ENCODE measurements at places on chromosomes 1 and 21.
A peak's percentile ranks its signal among the peaks of the same experiment; 100 is the strongest.

DNA sequence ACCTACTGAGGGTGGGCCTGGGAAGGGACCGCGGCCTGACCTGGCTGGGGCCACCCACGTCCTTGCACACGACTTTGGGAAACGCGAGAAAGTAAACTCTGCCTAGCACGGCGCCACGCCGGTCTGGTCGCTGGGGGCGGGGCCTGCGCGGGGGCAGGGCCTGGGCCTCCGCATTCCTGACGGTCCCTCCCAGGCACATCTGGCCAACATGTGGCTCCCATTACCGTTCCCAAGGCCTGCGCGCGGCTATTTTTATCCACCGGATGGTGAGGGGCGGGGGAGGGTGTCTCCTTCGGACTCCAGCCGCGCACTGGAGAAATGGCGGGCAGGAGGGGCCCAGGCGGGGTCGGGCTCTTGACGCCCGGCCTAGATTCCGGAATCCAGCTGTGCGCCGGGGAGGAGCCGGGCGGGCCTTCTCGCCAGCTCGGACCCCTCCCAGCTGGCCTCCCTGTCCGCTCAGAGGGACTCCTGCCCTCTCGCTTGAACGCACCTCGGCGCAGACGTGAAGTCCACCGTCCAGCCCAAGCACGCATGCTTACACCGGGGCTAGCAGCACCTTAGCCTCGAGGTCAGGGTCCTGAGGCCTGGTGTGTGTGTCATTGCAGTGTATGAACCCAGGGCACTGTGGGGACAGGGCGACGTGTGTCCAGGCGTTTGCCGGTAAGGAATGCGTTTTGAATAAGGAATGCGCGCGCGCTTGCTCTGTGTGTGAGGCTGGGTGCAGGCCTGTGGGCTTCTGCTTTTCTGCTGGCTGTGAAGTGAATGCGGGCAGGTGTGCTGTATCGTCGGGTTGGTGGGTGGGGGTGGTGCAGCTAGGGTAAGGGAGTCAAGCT is 2.1 kb downstream of the EVA1B start:
- DNase-seq, result no peak

DNA sequence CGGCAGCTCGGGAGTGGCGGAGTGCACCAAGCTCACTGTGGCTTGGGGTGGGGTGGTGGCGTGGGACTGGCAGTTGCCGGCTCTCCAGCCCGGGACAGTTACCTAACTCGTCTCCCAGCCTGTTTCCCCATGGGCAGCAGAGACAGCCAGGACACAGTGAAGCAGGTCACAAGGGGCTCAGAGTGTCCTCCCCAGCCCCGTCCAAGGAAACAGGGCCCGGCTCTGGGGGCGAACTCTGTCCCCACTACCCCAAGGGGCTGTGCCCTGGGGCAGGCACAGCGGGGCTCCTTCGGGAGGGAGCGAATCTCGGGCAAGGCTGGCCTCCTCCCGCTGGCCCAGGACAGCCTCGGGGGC is 759 bp downstream of the GPR157 start:
- no peak for DNase-seq

- peak; percentile 33 for DNase-seq
Observed at GRCh38 chr1:207672522-207673130, 27.7 kb downstream of the CR1L start.

- DNase-seq, result no peak
Observed at GRCh38 chr1:211332830-211333229, 6.2 kb downstream of the TRAF5 start.

DNA sequence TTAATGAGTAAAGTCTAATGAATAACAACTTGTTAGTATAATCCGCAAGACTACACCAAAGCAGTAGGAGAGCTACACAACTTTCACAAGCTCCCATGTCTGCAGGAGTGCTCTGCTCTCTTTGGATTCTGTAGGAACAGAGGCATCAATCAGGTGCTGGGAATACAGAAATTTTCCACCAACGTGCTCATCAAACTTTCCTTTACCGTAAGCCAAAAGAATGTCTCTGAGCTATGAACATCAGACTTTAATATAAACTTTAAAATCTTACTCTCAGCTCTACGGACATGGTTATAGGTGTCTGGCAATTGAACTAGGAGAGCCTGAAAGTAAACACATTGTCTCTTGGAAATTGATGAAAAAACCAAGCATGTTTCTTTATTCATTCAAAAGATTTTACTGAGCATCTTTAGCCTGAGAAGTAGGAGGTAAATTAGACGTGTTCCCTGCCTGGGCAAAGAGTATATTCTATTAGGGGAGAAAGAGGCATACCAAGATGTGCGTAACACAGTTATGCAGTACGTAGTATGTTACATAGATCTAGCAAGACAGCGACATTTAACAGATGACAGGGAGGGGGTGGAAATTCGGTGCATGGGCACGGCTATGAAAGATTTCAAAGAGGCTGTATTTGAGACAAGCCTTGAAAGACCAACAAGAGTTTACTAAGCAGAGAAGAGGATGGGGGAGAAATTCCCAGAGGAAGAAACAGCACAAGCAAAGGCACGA is 85.2 kb downstream of the TM2D1 start:
- no peak for DNase-seq

DNA sequence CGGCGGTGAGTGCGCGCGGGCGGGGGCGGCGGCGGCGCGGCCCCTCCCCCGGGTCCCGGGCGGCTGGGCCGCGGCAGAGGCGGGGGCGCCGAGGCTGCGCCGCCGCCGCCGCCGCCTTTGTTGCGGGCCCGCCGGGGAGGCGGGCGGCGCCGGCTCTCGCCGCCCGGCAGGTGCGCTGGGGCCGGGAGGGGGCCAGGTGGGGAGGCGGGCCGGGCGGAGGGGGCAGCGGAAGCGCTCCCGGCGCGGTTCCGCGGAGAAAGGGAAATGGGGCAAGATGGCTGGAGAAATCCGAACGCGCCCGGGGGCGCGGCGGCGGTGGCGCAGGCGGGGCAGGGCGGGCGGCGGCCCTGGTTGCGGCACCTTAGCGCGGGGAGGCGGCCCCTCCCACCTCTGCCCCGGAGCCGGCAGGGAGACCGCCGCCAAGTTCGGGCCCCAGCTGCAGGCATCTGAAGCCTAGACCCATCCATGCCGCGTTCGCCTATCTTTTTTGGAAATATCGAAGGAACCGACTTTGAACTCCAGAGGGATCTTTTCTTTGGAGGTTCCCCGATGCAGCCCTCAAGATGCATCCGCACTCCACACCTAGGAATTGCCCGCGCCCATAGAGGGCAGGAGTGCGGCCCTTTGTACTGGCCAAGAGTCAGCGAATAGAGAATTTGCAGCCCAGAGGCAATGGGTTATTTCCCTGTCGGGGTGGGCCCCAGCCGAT is 479 bp downstream of the POGK start:
- no peak for DNase-seq

Measured in NCI-H1436 treated with DMSO at 0.1 percent for 48 hours (cell line).